ENCODE measurements at places on chromosomes 16 and 17. TPM values are rescaled to one million over a fixed set of nuclear protein-coding genes. Genes with fewer than 3 reads are reported as not detected.
A peak's percentile ranks its signal among the peaks of the same experiment; 100 is the strongest.

DNA sequence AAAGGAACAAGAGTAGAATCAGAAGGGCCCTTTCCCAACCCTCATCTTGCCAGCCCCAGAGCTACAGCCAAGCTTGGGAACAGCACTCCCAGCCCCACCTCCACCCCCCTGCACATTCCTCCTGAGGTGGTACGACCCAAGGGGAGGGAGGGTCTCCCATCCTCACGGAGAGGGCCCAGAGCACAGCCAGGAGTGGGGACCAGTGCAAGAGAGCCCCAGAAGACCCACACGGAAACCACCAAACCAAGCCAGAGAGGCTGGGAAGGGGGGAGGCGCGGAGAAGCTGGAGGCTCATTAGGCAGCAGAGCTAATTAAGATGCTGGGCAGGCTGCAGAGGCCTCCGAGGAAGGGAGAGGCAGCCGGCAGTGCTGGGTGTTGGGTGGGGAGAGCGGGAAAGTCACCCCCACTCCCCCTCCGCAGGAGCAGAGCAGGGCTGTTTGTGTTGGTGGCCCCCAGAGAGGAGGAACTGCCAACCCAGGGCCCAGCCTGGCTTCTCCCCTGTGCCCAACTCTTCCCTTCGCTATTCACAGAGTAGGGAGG is 2.4 kb downstream of the CACNB1 start:
- no peak for DNase-seq

The PDILT gene
- polyA plus RNA-seq: not detected

GRCh38 chr16:71746442-71747046 is 22.0 kb upstream of the PHLPP2 start:
- DNase-seq: no peak

The HBM gene
- not detected for polyA plus RNA-seq

The MYH13 gene
- not detected for polyA plus RNA-seq

The TBC1D3C gene
- 0.88 TPM for polyA plus RNA-seq

GRCh38 chr17:65544672-65545071 is 16.8 kb downstream of the AXIN2 start:
- DNase-seq: no peak

The MMP2 gene
- 36.1 TPM for polyA plus RNA-seq

The SOX15 gene
- 2.6 TPM for polyA plus RNA-seq

GRCh38 chr17:78082988-78083387 is 45.6 kb downstream of the TMC6 start:
- DNase-seq: no peak

DNA sequence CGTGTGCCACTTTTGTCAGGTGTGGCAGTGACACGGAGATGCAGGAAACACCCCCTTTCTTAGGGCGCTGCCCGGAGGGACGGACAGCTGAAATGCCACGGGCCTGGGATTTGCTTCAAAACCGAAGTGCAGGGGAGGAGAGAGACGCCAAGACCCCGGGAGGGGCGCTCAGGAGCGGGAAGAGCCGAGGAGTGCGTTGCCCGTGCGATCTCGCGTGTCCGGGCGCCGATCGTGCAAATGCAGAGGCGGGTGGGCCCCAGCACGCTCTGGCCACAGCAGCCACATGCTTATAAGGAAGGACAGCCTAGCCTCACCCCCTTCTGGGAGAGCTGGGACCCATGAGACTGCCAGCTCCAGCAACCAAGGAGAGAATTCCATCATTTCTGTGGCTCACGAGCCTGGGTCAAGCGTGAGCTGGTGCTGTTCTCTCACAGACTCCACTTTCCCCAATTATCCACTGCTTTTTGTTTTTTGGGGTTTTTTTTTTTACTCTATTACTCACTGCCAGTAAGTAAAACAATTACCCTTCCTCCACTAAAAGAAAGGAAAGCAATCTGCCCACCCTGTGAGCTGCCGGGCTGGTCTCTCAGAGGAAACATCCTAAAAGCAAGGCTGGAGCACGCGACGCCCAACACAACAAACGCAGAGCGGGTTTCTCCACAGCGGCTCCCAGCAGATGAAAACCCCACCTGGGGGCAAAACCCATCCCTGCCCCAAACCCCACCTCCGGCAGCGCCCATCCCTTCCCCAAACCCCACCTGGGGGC is 27.2 kb upstream of the C16orf95 start:
- no peak for DNase-seq

DNA sequence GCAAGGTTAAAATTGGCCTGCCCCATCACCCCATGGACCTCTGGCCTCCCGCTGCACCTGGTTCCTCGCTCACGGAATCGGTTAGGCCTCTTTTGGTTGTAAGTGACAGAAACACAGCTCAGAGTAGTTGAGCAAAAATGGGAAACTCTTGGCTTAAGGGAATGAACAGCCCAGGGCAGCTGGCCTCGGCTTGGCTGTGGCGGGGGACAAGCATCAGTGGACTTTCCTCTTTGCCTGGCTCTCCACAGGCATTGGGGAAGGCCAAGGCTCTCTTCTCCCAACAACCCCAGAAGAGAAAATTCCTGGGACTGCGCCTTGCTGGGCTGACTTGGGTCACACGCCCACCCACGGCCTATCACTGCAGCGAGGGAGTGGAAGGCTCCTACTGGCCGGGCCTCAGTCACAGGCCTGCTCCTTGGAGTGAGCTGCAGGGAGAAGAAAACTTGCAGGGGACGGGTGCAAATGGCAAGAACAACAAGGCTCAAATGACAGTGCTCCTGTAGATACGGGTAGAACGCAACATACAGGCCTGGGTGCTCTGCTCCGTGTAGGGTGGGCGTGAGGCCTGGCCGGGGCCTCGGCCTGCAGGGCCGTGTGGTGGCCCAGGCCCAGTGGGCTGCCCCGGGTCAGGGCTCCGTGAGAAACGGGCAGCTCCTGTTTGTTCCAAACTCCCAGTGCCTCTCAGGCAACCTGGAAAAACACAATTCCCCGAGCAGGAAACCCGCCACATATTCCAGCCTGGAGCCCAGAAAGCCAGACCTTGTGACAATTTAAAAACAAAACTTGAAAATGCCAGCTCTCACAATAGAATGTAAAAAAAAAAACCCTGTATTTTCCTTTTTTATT is 25.0 kb upstream of the ATP2A3 start:
- no peak for DNase-seq

- no peak for DNase-seq
Observed at GRCh38 chr17:79742951-79743476, 12.3 kb downstream of the ENPP7 start.

The G6PC1 gene
- not detected for polyA plus RNA-seq

The GAS2L2 gene
- polyA plus RNA-seq: 0.03 TPM

- DNase-seq: peak; percentile 57
Observed at GRCh38 chr17:74201250-74201649, 2.2 kb upstream of the RPL38 start.

GRCh38 chr17:72590882-72591281 is 470.1 kb downstream of the SOX9 start:
- no peak for DNase-seq

The ZNF785 gene
- 3.0 TPM for polyA plus RNA-seq

The GNAO1 gene
- polyA plus RNA-seq: 1.4 TPM

DNA sequence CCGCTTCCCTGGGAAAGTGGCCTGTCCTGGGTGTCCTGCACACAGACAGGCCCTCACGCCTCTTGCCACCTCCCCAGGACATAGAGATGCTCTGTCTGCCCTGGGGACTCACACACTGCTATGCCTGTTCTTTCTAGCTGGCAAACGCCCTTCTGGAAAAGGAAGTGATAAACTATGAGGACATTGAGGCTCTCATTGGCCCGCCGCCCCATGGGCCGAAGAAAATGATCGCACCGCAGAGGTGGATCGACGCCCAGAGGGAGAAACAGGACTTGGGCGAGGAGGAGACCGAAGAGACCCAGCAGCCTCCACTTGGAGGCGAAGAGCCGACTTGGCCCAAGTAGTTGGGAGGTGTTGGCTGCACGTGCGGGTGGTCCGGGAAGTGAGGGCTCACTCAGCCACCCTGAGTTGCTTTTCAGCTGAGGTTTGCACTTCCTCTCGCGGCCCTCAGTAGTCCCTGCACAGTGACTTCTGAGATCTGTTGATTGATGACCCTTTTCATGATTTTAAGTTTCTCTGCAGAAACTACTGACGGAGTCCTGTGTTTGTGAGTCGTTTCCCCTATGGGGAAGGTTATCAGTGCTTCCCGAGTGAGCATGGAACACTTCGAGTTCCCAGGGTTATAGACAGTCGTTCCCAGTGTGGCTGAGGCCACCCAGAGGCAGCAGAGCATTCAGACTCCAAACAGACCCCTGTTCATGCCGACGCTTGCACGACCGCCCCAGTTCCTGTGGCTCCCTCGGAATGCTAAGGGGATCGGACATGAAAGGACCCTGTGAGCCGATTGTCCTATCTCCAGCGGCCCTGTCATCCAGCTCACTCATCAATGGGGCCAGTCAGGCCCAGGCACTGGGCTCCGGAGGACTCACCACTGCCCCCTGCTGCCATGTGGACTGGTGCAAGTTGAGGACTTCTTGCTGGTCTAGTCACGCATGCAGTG is 3.5 kb upstream of the RPL13 start:
- peak; percentile 78 for DNase-seq

The ATP1B2 gene
- polyA plus RNA-seq: 6.2 TPM

The SDK2 gene
- polyA plus RNA-seq: 1.1 TPM

DNA sequence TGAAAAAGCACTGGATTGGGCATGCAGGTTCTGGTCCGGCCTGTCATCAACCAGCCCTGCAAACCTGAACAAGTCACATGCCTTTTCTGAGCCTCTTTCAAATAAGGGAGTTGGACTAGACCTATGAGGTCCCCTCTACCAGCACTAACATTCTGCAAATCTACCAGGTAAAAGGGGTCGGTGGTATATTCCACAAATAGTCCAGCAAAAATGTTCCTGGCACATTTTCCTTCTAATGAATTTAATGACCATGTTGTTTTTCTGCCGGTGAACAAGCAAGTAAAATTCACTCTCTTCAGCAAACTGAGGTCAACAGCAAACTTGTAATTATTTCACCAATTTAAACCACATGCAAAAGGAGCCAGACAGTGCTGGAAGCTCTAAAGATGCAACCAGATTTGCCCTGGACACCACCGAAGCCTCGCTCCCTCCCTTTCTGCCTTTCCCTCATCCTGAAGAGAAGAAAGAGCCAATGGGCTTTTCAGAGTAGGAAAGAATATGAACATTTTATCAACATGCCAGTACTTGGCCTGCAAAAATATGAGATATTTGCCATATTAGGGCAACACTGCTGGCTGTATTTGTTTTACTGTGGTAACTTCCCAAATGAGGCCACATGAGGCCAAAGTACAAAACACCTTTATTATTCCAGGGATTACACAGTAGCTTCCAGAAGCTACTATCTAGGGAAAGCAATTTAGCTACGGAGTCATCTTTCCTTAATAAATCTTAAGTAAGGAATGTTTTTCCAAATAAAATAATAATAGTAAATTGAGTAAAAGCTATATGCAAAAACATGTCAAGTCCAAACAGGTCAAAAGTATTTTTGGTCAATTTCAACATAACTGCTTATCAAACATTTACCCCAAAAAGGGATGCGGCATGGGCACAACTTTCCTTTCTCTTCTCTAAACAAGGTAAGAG is 45.0 kb downstream of the USP31 start:
- no peak for DNase-seq

DNA sequence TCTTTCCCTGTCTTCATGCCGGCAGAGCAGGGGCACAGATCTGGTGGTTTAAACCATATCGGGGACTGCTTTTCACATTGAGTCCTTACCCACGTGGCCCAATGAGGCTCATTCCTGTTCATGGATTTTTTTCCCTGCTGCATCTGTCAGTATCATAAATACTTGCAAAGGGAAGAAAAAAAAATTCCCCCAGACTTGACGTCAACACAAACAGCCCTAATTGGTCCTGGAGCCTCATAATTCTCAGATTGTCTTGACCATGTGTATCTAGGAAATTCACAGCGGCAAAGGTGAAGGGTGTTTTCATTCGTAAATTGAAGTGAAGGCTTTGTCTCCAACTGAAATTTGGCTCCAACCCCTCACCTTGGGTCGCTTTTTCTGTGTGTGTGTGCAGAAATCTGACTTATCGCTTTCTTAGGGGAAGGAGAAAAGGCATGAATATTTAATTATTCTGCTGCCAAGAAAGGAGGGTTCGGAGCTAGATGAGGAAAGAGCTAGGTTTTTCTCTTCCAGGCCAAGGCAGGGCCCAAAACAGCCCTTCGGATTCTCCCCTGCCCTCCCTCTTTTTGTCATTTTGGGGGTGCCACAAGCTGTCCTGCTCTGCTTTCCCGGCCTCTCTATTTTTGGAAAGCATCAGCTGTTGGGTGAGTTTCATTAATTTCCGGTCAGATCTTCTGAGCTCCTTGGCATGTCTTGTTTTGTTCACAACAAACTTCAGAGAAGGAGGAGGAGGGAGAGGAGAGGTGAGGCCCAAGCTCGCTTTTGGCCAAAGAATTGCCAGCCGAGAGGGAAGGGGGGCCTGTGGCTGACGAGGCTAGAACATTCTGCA is 17.8 kb upstream of the CIBAR2 start:
- DNase-seq: no peak

GRCh38 chr17:32479074-32479617 is 7.6 kb upstream of the CDK5R1 start:
- no peak for DNase-seq

- peak; percentile 94 for DNase-seq
Observed at GRCh38 chr16:8963821-8964441, at the start of gene USP7. USP7 (minus strand) TSS chr16:8963906; CDS start chr16:8963285, 621 bp downstream.

DNA sequence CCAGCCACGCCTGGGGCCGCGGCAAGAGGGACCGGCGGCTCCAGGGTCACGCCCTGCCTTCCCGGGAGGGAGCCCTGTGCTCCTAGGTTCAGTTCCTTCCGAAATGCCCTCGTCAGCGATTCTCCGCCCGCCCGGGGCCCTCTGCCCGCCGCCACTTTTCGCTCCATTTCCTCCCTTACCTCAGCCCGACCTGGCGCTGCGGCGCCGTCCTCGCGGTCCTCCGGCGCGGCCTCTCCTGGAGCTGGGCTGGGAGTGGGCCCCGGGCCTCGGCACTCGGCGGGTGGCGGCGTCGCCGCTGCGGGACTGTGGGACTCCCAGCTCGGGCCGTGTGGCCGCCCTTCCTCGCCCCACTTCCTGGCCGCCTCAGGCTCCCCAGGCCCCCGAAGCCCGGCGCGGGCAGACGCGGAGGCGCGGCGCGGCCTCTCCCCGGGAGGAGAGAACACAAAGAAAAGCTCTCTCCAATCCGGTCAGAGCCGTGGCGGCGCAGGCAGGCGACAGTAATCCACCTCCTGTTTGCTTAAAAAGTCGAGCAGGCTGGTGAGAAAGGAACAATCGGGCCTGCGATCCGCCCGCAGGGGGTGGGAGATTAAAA is 1.6 kb downstream of the BAHCC1 start:
- no peak for DNase-seq

DNA sequence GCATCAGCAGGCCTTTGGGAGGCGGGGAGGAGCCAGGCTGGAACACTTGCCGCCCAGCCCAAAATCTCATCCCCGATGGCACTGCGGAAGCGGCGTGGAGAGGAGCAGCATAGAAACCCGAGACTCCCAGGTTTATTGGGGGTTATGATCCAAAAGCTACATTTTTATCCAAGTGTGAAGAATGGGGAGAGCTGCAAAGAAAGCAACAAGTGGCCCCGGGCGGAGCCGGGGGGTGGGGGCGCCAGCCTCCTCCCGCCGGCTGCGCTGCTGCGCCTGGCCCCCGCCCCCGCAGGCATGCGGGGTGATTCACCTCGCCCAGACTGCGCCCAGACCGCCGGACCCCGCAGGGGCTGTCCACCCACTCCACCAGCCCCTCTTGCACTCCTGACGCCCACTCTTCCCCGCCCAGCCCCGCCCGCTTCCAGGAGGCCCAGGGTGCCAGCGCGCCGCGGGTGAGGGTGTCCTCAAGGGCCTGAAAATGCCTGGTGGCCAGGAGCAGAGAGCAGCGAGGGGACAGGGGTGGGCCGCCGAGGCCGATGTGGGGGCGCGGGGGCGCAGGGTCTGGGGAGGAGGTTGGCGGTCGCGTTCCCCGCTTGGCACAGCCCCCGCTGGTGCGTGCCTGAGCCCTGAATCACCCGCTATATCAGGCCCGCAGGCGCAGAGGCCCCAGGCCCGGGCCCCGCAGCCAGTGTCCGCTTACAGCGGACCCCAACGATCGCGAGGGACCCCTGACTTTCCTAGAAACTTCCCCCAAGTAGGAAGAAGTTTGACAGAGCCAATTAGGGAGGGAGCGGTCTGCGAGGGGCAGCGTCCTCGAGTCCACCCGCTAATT is 1.3 kb downstream of the CAVIN1 start:
- DNase-seq: peak; percentile 63
